PC-3 (cell line): ENCODE measurements at places on chromosomes 2 and 18.

DNA sequence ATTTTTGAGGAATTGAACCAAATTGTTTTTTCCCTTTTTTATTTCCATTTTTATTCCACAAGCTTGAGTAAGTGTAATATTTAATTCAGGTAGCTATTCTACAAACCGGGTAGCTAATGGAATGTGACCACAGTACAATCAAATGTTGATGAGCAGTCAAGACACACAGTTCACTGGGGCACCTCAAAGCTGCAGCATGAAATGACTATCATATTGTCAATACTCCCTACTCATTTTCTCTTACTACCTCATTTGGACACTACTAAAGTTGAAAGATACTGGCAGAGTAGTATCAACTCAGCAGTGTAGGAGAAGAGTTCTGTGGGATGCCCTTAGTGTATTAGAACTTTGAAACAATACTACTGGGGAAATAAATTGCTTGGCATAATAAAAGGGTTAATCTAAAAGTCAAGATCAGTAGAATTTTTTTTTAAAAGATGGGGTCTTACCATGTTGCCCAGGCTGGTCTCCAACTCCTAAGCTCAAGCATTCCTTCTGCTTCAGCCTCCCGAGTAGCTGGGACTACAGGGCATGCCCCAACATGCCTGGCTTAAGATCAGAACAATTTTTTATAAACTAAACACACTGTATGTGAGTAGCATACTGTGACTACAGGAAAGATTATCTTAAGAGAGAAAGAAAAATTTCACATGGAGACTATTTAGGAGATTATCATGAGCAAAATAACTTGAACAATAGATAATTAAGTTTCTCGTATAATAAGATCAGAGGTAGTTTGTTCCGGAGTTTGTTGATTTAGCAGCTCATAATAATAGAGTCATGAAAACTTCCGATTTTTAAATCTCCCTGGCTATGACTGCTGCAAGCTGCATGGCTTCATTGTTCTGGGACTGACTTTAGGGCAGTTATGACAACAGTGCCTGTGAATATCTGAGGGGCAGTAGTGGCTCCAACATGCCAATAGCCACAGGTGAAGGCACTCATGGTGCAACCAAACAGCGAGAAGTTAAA is 43.7 kb downstream of the MYO3B start:
- peak; percentile 23 for DNase-seq

- DNase-seq, result peak; percentile 21
Observed at GRCh38 chr2:45908316-45909170, 257.1 kb downstream of the PRKCE start.

DNA sequence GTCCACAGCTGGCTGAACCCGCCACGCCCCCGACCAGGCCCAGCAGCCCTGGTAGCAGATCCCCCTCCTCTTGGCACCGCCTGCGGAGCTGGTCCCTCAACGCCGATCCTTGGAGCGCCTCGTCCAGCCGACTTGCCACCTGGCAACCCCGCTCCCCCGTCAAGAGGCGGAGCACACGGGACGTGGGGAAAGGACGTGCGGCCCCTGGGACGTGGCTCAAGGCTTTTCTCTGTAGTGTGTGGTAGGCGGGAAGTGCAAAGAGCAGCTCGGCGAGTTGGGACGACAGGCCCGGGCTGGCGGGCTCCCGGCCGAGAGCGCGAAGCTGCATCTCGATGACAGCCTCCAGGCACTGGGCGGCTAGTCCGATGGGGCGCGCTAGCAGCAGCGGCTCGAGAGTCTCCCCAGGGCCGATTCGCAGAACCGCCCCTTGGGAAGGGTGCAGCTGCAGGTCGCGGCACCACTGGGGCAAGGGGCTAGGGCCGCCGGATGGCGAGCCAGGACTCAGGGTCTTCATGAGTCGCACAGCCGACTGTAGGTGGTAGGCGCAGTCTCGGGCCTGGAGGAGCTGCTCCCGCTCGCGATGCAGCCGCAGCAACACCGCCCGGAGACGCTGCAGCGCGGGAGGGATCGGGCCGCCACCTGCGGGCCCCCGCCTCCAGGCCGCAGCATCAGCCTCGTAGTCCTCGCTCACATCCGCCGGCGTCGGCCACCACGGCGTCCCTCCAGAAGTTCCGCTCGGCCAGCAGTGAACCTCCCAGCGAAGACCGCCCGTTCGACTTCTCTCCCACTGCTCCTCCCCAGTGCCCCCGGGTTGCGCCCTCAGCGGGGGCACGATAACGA is 617 bp downstream of the CCDC142 start:
- DNase-seq, result peak; percentile 37

DNA sequence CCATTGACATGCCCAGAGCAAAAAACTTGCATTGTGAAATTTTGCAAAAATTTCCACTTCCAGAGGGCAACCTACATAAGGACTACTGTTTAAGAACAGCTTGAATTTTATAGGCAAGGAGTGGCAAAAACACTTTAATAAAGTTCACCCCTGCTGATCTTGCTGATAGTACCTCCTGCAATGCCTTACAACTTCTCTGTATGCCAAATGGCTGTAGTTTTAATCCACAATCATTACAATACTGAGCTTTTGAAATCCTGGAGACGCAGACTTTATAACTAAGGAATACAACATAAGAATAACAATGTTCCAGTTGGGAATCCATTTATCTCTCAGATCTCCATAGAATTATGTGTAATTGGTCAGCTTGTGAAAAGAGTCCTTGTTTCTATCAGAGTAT is 247.5 kb downstream of the KCNJ3 start:
- no peak for DNase-seq

DNA sequence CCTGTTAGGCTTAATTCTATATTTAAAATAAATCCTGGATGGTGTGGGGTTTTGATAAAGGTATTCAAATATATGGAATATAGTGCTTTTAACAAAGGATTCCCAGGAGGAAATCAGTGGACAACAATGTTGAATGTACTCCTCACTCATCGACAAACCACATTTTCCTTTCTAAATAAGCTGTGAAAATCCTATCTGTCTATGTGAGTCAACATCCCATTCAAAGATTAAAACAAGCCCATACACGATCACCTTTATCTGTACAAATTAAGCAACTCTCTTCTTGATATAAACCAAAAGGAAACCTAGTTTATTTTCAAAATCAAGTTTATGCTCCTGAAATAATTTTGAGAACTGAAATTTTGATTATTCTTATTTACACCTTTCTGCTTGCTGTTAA is 153.4 kb downstream of the ERBB4 start:
- no peak for DNase-seq

DNA sequence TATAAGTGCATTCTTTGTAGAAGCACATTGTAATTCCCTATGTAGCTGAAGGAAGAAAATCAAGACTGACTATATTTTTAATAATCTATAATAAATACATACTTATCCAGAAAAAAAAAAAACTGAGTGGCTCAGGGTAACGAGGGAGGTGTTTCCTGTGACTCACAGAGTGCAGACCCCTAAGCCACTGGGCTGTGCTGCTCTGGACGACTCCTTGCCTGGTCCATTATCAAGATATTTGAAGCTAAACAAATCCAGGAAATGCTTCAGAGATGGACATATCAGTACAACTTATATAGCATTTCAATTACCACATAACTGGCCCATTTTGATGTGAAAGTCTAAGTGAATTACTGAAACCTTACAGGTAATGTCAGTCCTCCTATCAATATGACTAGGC is 80.6 kb downstream of the PIGN start:
- DNase-seq, result no peak

DNA sequence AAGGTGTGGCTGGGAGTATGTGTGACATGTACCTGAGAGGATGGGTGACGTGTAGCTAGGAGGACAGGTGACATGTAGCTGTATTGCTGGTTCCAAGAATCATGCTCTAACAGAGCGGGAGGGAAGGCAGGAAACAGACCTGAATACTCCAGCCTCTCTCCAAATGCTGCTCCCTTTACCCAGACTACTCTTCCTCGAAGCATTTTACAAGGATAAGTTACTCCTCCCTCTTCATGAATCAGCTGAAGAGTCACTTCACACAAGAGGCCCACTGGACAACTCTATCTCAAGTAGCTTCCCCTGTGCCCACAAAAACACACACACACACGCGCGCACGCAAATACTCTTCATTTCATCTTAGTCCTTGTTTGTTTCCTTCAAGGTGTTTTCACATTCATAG is 52.6 kb upstream of the KIDINS220 start:
- peak; percentile 33 for DNase-seq

DNA sequence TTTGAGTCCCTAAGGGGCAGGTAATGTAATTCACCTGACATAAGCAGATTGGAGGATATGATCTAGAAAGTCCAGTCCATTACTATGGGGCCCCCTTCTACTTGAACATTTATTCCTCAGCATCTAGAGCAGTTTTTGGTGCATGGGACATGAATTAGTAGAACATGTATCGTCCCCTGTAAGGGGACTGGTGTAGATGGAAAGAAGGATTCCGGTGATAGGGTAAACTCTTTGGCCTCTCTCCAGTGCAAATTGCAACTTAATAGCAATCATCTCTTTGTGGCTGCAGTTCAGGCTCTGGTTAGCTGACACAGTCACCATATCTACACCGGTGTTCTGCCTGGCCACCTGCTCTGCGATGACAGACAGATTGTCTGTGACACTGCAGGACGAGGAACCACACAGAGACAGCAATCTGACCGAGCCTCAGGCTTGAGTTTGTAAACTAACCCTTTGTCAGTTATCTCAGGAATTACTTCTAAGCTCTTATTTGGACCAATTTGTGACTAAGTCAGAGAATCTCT is 6.4 kb upstream of the SLC8A1 start:
- DNase-seq, result no peak

- peak; percentile 63 for DNase-seq
Observed at GRCh38 chr2:120108749-120109148, 95.9 kb downstream of the EPB41L5 start.

- no peak for DNase-seq
Observed at GRCh38 chr2:235960716-235961640, 207.2 kb downstream of the GBX2 start.

DNA sequence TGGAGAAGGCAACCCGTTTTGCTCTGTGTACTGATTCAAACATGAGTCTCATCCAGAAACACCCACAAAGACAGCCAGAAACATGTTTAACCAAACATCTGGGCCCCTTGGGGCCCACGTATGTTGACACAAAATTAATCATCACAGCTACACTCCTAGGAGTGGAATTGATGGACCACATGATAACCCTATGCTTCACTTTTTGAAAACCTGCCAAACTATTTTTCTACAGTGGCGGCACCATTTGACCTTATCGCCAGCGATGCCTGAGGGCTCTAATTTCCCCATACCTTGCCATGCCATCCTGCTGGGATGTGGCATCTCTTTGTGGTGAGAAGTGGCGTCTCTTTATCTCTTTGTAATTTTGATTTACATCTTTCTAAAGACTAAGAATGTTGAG is 38.5 kb downstream of the PSMG2 start:
- DNase-seq, result peak; percentile 99
